Brain microvascular endothelial cell (primary cell): ENCODE measurements at places on chromosomes 5 and 9.

DNA sequence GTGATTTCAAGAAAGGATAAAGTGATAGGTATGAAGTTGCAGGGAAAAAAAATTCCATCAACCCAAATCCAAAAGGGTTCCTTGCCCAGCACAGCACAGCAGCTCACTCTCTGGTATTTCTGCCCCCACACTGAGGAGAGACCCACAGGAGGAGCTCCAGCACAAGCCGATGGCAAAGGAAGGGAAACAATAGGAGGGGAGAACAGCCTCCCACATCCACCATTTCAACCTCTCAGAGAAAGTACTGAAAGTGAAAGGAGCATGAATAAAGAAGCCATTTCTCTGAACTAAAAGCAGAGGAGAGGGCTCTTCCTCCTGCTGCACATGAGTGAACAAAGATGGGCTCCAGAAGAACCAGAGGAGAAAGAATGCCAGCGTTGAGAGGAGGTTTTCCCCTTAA, 54.9 kb upstream of the ZSWIM6 start:
- DNase-seq: peak; percentile 29

DNA sequence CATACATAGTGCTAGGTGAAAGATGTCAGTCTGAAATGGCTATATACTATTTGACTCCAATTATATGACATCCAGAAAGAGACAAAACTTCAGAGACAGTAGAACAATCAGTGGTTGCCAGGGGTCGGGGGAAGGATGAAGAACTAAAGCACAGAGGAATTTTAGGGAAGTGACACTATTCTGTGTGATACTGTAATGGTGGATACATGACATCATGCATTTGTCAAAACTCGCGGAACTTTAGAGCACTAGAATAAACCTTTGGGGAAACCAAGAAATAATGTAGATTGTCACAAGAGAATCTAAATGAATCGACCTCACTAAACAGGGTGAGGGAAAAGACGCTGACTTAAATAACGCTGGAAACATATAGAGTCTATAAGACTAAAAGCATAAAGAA, 107.0 kb upstream of the RETREG1 start:
- DNase-seq: no peak

DNA sequence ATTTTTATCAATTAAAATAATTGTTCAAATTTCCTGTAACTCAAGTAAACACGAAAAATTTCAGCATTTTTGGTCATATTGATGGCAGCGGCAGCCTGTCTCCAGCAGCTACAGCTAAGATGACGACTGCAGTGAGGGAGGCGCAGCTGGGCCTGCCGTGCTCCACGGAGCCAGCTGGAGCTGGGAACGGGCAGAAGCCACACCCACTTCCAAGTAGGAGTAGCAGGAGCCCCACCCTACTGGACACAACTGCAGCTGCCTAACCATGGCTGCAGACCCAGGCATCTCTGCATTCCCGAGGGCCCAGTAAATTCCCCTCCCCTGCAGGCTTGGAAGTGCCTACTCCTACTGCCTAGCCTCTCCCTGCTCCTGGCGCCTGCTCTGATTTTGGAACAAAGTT, 2031.7 kb downstream of the EFNA5 start:
- DNase-seq: no peak

GRCh38 chr5:19928562-19929421, 59.2 kb downstream of the CDH18 start:
- DNase-seq: peak; percentile 68

- no peak for DNase-seq
Measured at GRCh38 chr5:118556792-118557191, 431.6 kb downstream of the DTWD2 start.

DNA sequence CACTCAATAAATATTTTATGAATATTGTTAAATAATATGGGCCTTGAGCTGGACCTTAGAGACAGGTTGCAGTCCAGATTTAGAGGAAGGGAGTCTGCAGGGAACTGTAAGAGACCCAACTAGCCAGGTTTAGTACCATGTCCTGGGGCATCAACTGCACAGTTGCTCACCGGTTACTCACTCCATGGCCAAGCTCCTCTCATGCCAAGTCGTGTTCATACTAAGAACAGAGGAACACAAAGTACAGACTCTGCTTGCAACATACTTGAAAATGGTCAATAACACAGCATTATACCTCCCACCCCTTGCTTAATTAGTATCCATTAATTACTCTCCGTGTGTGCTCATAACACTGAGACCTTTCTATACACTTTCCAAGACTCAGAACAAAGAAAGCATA, 317.6 kb upstream of the PIK3R1 start:
- no peak for DNase-seq

GRCh38 chr9:90127923-90128322, 514.7 kb downstream of the DIRAS2 start:
- DNase-seq: no peak

GRCh38 chr5:172688349-172689217, 47.5 kb downstream of the NEURL1B start:
- DNase-seq: no peak

GRCh38 chr9:27379311-27380251, 82.6 kb upstream of the EQTN start:
- no peak for DNase-seq

GRCh38 chr5:98635656-98636055, 137.8 kb upstream of the RGMB start:
- DNase-seq: peak; percentile 14

GRCh38 chr9:18606846-18607245, 132.9 kb downstream of the ADAMTSL1 start:
- peak; percentile 49 for DNase-seq

- no peak for DNase-seq
Measured at GRCh38 chr5:154962494-154962893, 21.6 kb downstream of the MRPL22 start.

GRCh38 chr9:84502066-84502465, 161.5 kb upstream of the SLC28A3 start:
- DNase-seq: no peak

GRCh38 chr9:34206561-34206960, 27.7 kb downstream of the UBAP1 start:
- DNase-seq: no peak

- no peak for DNase-seq
Measured at GRCh38 chr9:119902611-119903010, 533.4 kb upstream of the BRINP1 start.

DNA sequence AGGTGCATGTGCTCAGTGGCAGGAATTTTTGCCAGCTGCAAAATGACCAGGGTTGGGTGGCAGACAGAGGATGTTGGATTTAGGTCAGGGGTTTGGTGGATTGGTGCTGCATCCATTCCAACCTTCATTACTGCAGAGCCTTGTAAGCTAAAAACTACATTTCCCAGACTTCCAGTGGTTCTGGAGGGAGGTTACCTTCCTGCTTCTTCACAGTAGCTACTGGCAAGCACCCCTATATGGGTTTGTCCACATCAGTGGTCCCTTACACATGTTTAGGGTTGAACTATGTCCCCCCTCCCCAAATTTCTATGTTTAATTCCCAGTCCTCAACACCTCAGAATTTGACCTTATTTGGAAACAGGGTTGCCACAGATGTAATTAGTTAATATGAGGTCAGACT, 20.7 kb upstream of the IL17B start:
- DNase-seq: no peak

DNA sequence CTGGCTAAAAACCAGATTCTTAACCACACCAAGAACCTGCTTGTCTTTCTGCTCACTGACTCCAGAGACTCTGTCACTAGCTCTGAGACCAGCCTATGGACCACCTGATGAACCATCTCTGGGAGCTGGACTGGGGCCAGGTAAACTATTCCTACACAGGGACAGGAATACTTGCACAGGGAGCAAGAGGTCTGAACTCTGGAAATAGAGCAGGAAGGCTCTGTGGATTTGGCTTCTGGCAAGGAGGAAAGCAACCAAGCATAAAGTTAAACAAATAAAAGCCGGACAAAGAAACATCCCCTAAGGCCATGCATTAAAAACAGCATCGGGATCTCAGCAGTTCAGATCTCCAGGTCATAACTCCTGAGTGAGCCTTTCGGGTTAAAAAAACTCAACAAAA, 5.6 kb upstream of the SPARC start:
- DNase-seq: no peak

DNA sequence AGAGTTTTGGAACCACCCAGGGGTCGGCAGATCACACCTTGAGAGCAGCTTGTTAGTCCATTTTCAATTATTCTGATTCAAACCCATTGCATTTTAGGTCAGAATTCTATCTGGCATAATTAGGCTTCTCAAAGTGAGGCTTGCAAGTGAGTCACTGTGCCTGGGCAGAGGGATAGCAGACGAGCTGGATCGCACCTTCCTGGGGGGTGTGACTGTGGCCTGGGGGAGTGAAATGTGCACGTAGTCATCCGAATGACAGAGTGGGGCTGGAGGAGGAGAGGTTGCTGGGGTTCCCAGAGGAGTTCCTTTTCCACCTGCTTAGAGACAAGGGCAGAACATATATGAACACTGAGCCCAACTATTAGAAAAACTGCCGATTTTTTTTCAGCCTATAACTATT, 31.7 kb downstream of the SPACA9 start:
- DNase-seq: no peak

- peak; percentile 51 for DNase-seq
Measured at GRCh38 chr5:55303238-55303690, 4.2 kb downstream of the DHX29 start.

DNA sequence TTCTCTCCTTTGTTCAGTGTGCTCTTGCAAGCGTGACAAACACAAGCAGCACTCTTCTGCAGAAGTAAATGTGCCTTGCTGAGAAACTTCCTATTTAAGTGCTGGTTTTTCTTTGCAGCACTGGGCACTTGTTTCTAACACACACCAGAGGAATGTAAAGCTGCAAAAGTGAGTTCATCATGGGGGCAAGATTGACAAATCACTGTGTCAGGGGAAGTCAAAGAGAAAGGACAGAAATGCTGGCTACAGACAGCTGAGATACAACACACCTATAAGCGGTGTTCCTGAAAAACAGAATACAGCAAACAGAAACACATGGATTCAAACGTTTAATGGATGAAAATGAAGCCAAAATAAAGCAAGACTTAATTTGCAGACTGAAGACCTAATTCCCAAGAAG, 19.6 kb downstream of the ROR2 start:
- DNase-seq: peak; percentile 9

- DNase-seq: no peak
Measured at GRCh38 chr9:131017067-131017466, 8.1 kb downstream of the LAMC3 start.

GRCh38 chr9:27471366-27471765, 52.7 kb upstream of the IFNK start:
- no peak for DNase-seq

DNA sequence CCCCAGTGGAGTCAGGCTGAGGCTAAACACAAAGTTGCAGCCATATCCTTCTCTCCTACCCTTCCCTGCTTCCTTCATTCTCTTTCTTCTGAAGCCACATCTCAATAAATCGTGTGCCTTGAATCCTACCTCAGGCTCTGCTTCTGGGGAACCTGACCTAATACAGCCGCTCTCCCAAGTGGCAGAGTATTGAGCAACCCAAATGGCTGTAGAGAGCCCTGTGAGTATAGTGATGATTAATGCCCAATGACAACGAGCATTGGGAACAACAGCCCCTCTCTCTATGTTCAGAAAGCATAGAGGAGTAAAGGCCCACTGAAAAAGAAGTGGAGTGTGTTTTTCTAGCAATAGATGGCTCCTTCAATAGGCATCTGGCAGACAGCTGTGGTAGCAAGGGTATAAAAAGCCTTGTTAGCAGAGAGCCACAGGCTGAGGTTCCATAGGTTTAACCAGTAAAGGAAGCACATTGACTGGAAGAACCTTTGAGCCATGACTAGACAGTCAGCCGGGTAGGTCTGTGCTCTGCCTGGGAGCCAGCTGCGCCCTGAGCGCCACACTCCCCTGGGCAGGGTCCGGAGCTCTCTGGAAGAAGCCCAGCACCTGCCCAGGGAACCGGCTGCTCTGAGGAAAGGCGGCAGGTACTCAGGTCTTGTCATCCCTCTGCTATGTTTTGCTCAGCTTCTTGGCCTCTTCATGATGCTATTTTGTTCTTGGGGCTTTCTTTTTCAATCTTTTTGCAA, 22.6 kb upstream of the HSPA9 start:
- no peak for DNase-seq

DNA sequence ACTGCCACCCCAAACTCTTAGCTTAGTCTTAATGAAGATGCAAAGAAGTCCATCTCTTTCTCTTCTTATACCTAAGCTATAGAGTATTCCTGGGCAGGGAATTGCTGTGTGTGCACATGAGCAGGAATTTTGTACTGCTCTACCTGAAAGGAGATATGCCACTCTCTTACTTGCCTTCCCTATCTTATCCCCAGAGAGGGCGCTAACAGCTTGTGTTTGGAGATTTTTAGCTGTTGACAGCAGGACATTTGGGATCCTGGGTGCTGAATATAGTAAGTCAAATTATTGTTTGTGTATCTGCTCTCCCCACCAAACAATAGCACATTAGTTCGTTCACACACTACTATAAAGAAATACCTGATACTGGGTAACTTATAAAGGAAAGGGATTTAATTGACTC, 159.5 kb downstream of the GABRG2 start:
- no peak for DNase-seq

DNA sequence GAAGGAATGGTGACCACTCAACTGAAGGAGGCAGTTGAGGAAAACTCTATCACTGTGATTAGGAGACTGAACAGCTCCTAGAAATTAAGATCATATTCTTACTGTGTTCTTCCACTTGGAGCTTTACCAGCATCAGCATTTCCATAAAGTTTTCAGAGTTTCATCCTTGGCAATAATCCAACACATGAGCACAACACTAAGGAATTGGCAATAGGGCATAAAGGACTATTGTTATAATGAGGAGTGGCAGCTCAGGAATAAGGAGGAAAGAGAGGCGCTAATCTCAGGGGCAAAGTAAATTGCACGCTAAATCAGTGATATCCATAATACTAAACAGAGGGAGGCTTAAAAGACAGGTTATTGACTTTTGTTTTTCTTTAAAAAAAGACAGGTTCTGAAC, 338.9 kb downstream of the EFNA5 start:
- no peak for DNase-seq

DNA sequence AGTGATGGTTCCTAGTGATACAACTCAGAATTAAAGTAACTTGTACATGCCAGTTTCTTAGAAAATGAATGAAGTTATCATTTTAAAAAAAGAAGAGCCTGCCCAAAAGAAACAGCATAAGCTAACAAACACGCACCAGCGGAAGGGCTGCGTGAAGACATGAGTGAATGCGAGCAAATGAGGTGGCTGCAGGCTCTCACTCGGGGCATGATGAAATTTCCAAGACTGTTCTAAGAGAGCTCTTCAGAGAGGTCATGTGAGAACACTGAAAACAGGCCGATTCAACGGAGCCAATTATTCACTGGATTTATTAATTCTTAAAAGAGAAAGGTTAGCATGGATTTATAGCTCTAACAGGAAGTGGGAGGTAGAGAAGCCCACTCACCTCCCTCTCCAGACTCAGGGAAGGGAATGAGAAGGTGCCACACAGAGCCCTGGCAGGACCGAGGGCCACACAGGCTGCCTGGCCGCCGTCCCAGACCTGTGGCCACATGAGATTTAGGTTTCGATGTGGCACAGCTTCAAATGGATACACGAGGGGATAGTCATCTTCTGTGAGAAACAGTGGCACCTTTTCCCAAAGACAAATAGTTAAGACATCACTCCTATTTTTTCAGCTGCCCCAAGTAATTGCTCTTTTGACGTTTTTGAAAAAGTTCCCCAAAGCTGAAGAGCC, 55.5 kb downstream of the HABP4 start:
- DNase-seq: no peak

GRCh38 chr5:137344723-137345322, 154.3 kb downstream of the SPOCK1 start:
- DNase-seq: peak; percentile 73
